ENCODE measurements at places on chromosomes 12 and 14.
A peak's percentile ranks its signal among the peaks of the same experiment; 100 is the strongest.

DNA sequence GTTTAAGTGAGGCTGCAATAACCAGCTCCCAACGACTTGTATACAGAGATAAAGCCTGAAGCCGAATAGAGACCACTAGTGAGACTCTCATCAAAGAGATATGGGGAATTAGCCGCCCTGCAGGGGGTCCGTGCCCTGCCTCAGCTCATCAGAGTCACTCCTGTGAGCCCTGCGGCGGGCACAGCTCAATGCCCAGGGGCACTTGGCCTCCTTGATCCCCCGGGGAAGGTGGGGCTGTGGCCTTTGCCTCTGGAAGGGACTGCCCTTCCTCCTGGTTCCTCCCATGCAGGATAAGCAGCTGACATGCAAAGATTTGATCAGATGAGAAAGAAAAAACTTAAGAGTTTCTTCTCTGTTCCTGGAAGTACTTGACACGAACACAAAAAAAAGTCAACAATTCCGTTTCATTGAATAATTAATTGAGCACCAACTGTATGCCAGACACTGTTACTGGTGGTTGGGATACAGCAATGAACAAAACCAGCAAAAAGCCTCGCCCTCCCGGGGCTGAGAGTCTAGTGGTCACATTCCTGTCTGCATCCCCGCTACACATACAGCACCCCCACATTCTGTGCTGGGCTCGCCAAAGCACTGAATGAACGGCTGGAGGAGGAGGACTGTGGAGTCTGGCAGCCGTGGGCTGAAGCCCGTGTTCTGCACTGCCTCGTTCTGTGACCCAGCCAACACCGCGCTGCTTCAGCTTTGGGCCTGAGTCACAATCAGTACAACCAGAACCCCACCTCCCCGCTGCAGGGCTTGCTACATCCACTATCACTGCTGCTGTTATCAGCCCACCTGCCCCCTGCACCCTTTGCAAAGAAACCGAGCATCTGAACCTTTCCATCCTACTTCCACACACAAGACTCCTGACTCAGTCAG, 10.3 kb downstream of the TTC7B start:
- no peak for DNase-seq

DNA sequence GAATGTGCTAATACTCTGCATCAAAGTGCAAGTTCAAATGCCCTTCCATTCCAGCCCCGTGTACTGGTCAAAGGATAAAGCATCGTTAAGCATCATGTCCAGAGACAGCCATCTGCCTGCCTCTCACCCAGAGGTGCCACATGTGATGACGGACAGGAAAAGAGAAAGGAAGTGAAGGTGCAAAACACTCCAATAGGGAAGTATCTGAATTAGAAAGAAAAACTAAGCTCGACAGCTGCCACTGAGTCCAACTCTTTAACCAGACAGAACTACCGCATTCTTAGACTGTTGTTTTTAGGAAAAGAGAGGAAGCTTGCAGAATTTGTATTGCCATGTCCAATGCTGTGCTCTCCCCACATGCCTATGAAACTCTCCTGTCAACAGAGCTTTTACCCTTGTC, 465.0 kb upstream of the SOX5 start:
- no peak for DNase-seq

- no peak for DNase-seq
Observed at GRCh38 chr12:100699209-100699608, 95.4 kb upstream of the ANO4 start.

DNA sequence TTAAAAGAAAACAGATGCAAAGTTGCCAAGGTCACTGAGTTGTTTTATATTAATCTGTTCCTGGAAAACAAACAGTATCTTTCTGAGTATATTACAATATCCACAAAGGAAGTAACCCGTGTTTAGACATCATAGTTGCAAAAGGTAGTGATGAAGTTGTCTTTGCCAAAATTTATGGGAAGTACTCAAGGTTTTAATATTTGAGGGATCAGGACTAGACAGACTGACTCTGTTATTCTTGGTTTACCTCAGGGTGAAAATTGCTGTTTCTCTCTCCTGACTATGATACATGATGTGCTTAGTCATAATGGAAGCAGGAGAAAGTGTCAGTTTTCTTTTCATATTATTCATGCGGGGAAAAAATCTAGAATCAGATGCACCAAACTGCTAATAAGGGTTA, 28.3 kb downstream of the TMEM233 start:
- no peak for DNase-seq

GRCh38 chr12:65876898-65877721, 52.8 kb downstream of the HMGA2 start:
- no peak for DNase-seq

DNA sequence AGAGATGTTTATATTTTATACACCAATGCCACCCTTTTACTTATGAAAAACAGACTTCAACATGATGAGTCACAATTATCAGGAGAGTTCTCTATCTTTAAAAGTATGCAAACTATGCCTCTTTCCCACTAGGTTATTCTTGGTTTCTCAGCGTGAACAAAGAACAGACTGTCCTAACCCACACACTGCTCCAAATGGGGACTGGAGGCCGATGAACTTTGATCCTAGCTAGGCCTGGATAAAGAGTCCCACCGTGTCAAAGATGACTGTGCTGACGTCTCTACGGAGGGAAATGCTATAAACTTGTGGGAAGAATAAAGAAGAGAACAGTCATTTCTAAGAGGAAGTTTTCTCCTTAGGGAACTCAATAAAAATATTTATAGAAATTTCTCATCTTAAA, 160.1 kb downstream of the EPS8 start:
- DNase-seq: peak; percentile 35

DNA sequence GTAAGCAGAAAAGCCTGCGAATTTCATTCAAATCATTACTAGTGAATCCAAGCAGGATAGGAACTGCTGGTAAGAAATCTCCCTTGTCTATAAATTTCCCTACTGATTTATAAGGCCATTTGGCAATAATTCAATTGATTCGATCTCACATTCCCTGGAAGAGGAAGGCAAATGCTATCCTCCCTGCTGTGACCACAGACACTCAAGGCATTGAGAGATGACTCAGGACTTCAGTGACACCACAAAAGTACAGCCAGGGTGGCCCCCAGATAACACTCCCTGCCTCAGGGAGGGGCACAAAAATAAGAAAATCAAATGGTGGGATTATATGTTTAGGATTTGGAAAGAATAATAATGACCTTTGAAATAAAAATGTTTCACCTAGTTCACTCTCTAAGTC, 162.7 kb downstream of the GRIP1 start:
- DNase-seq: no peak

DNA sequence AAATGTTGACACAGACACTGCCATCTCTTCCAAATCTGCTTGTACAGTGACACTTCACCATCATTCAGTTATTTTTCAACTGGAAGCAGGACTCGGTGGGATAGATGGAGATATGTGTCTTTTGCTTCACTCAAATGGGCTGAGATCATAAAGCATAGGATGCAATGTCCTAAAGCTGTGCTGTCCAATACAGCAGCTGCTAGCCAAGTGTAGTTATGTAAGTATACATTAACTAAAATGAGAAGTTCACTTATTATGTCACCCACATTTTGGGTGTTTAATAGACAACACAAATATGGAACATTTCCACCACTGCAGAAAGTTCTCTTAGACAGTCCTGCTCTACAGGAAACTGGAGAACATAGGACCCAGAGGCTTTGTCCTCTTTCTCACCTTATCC, 43.6 kb downstream of the AREL1 start:
- DNase-seq: no peak

DNA sequence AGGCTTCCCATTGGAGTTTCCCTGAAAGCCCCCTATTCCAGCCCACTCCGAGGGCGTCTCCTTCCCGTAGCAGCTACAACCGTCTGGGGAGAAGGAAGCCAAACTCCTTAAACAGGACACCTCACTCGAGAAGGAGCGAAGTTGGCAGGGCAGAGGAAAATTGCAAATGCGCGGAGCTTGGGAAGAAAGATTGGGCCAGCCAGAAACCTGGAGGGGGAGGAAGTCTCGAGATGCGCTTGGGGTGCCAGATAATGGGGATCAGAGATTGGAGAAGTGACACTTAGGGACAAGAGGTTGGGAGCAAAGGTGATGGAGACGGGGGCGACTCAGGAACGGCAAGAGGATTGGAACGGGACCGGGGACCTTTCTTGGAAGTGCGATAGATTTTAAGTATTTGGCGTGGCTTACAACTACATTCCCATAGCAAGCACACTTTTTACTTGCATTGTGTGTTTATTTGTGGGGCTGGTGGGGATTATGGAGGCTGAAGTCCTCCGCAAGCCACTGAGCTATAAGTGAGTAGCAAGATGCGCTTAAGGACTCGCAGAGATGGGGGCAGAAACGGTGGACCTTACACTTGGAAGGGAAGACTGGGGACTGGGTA, 926 bp downstream of the HRK start:
- no peak for DNase-seq

- DNase-seq: no peak
Observed at GRCh38 chr12:42918443-42918842, 328.9 kb upstream of the PRICKLE1 start.

- DNase-seq: no peak
Observed at GRCh38 chr14:90742252-90742651, 74.0 kb downstream of the TTC7B start.

GRCh38 chr14:90691627-90692026, 124.6 kb downstream of the TTC7B start:
- DNase-seq: no peak

DNA sequence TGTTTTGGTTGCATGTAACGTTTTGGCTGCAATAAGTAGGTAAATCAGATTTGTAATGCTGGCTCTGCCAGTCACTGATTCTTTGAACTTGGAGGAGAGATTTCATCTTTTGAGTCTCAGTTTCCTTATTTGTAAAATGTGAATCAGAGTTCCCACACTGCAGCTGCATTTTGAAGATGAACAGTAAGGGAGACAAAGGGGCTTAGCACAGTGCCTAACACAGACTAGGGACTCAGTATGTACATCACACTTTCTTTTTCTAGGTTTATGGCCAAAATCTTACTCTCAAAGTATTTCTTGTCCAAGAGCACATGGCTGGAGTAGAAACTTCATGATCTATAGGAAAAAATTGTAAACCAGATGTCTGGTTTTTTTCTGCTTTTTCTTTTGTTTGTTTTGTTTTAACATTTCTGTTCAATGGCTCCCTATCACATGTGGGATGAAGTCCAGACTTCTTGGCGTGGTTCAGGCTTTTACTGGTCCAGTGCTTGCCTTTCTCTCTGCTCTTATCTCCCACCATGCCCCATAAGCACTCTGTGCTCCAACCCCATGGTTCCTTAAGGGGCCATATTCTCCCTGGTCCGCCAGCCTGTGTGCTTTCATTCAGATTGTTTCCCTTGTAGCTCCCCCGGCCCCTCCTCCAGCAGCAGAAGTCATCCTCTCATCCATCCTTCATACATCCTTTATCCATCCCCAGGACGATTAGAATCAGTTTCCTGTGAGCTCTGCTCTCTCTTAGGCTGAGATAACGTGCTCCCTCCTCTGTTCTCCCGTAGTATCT, 58.0 kb downstream of the SYNE2 start:
- no peak for DNase-seq

DNA sequence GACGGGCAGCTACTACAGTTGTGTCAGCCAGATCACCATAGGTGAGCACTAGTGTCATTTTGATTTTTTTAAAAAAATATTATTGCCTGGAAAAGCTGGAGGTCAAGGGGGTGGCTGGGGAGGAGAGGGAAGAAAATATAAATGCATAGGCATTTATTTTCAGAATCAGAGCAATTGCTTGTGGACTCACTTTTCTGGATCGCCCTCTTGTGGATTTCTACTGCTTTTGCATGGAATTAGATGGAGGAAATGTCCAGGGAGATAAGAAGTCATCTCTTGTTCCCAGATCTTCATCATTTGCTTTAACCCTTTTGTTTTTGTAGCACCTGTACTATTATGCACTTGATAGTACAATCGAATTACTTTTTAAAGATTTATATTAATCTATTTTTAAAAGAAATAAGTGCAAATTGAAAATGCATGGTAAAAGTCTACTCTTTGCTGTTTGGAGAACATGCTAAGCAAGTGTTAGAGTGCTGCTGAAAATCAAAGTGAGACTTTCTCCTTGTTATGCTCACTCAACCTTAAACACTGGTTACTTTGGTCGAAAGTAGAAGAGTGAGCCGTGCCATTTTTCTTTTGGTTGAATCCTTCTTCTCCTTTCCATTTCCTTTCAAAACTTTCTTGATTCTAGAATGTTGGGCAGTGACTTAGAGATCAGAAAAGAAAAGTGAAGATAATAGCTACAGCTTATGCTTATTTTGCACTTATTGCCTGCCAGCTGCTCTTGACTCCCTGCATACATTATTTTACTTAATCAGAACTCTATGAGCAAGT, 60.6 kb upstream of the ANO4 start:
- DNase-seq: no peak

GRCh38 chr12:61538951-61539350, 721.3 kb upstream of the USP15 start:
- DNase-seq: no peak

DNA sequence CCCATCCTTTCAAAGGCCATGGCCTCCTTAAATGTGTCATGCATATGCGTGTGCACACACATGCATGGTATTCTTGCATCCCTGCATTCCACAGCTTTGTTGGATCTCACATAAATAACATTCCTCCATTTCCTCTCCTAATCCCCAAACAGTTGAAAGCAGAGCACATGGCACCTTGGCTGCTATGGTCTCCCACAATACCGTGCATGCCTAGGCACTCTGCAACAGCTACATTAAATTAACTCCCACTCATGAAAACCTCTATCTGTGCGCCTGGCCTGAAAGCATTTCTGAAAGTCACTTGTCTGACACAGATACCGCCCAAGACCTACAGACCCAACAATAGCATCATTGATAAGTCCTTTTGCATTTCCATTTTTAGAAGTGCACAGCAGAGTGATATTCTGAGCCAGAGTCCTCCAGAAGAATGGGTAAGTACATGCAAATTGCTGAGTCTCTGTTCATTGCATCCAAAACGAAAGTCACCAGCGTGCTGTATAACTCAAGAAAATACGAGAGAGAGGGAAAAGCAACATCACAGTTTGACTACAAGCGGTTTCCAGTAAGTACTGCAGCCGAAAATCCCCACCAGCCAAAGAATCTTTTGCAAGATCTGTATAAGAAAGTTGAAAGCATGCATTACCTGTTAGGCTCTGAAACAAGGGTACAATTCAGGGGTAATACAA, 436 bp downstream of the ASB2 start:
- DNase-seq: no peak

- DNase-seq: no peak
Observed at GRCh38 chr14:95248432-95248831, 71.3 kb downstream of the CLMN start.

GRCh38 chr12:51744235-51744634, 104.3 kb downstream of the FIGNL2 start:
- DNase-seq: no peak

DNA sequence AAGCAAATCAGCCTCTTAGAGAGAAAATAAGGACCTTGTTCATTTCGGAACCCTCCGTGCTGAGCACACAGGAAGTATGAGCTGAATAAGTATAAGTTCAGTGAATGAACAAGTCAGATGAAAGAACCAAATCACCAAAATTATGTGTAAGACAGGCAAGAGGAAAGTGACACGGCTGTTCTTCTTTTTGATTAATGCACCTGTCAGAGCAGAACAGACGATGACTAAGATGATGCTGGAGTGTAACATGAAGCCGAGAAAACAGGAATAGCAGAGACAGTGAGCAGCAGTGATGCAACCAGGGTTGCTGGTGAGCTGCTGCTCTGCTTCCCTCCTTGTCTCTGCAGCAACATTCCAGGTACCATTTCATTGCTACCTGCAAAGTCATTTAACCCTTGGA, 861.1 kb downstream of the GALC start:
- no peak for DNase-seq

- no peak for DNase-seq
Observed at GRCh38 chr12:31849090-31849687, 110.0 kb upstream of the RESF1 start.

GRCh38 chr12:106841510-106842302, 67.2 kb downstream of the RIC8B start:
- DNase-seq: no peak

GRCh38 chr12:107570721-107571120, 114.9 kb upstream of the PWP1 start:
- DNase-seq: no peak

Measured in ascending aorta (tissue), 2 donors.